IMR-90 (cell line): ENCODE measurements at places on chromosomes 5 and 9. TPM values are rescaled to one million over a fixed set of nuclear protein-coding genes. Genes with fewer than 3 reads are reported as not detected.

DNA sequence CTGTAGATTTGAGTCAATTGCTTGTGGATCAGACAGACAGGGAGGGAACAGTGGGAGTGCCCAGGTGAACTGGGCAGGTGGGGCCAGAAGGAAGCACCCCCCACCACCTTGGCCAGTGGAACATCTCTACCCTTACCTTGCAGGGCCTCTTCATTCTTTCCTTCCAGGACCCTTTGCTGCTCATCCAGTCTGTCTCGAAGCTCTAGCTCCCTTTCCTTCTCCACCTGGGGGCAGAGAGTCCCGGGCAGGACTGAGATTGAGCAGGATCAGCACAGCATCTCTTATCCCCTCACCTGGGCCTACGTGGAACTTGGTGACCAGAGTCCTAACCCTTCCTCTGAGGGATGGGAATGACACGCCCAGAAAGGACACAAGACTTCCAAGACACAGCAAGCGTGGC is 25.0 kb downstream of the CCDC69 start:
- no peak for DNase-seq

SPINK4 gene
- not detected in 2 replicates for total RNA-seq

- DNase-seq: no peak
Measured at GRCh38 chr9:10899509-10899908, 286.7 kb upstream of the PTPRD start.

- no peak for DNase-seq
Measured at GRCh38 chr9:36739373-36740116, 166.8 kb downstream of the MELK start.

GRCh38 chr9:134179595-134179917 is 15.2 kb upstream of the RNU6ATAC start:
- no peak for DNase-seq

DNA sequence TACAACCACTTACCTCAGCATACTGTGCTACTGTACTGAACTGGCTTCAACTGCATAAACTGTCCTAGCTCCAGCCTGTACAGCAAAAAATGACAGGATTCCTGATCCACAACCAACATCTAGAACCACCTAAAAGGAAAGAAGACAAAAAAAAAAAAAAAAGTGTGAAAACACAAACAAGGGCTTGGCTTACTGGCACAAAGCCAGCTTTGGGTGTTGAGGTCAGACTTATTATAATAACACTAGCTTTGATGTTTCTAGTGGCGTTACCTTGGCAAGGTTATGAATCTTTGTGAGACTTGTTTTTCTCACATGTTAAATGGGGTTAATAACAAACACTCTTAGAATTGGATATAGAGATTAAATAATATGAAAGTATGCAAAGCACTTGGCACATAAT is 148.5 kb upstream of the PUM3 start:
- no peak for DNase-seq

DNA sequence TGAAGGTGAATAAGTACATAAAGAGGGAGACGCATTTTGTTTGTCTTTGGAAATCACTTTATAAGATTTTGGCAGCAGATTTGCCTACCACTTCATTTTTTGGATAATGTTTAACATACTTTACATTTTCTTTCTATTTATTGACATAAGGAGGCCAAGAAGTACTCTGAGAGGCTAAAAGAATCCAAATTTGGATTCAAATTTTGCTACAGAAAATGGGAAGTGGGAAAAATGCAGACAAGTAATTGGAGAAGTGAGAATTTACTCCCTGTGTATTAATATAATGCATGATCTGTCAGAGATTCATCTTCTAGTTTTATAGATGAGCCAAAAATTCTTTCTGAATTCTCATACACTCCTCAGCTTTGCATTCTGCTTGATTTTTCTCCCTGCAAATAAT is 411.2 kb upstream of the CTNND2 start:
- no peak for DNase-seq

DNA sequence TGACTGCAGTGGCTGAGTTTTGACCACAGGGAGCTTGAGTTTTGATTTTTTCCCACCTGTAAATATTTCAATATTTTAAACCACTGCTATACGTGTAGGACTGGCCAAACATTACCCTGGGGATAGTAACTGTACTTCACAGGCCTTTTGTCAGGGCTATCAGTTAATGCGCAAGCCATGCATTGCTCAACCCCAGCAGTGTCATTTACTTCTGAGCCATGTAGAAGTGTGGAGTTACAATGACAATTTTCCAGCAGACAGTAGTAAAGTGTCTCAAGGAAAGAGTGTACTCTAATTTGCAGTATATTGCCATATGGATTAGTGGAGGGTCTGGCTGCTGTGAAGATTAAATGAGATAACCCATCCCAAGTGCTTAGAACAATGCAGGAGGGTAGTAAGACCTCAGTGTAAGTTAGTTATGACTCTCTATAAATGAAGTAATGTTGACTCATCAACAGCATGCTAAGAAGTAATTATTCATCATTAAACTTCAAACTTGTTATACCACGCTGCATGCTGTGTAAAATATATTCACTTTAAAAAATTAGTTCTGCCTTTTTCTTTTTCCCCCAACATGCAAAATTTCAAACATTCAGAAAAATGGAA is 489.2 kb downstream of the KDM4C start:
- DNase-seq: peak; percentile 11

- DNase-seq: no peak
Measured at GRCh38 chr5:106699796-106700195, 970.9 kb downstream of the EFNA5 start.

FAM153A gene
- not detected in 2 replicates for total RNA-seq

- DNase-seq: no peak
Measured at GRCh38 chr9:29640507-29640906, 2067.2 kb upstream of the C9orf72 start.

GRCh38 chr5:93034621-93035590 is 546.1 kb downstream of the NR2F1-AS1 start:
- DNase-seq: no peak

TAL2 gene
- not detected in 2 replicates for total RNA-seq

- no peak for DNase-seq
Measured at GRCh38 chr5:140108093-140109017, 5.6 kb upstream of the PURA start.

DNA sequence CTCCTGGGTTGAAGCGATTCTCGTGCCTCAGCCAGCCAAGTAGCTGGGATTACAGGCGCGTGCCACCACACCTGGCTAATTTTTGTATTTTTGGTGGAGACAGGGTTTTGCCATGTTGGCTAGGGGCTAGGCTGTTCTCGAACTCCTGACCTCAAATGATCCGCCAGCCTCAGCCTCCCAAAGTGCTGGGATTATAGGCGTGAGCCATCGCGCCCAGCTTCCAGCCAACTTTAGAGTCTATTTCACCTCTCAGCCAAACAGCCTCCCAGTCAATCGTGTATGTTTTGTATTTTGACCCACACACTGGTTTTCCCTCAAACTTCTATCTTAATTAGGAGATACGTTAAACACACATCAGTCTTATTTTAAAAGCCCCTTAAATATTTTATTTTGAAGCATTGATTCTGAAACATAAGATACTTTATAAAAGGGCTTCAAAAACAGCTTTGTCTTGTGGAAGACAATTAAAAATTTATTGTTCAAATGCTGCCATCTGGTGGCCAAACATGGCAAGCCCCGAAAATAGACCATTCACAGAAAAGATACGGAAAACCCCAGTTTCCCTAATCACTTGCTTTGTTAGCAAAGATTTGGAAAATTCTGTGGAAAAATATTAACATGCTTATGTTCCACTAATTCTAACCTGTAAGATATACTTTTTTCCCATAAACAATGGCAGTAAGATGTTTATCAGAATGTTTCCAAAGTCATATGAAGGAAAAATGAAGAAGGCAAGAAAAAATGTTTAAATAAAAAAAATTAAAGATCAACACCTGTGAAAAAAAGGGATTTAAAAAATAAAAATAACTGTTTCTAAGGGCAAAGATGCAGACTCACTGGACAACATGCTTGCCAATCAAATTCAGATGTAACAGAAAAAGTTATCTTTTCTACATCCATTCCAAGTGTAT is 33.1 kb downstream of the APTX start:
- peak; percentile 57 for DNase-seq

- no peak for DNase-seq
Measured at GRCh38 chr5:41878643-41879478, 8.6 kb upstream of the OXCT1 start.

LHX2 gene
- not detected in 2 replicates for total RNA-seq

GRCh38 chr9:26243029-26243697 is 564.9 kb upstream of the TUSC1 start:
- DNase-seq: no peak

PCDHB13 gene
- 0.18 and 0.28 TPM in 2 replicates for total RNA-seq

DNA sequence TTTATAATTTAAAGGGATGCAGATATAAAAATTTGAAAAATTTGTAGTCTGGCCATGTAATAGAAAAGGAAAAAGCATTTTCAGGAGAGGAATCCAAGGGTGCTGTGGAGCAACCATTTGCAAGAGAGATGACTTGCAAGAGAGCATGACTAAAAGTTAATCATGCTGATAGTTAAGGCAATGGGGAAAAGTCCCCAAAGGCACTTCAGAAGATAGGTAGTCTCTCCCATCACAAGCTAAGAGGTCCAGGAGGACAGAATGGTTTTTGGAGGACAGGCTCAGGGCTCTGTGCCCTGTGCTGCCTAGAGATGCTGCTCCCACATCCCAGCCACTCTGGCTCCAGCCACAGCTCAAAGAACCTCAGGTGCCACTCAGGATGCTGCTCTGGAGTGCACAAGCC is 38.8 kb downstream of the DNAJB5 start:
- peak; percentile 33 for DNase-seq

ACTBL2 gene
- 1.6 and 1.7 TPM in 2 replicates for total RNA-seq

N4BP3 gene
- total RNA-seq: under 0.01 and 0.18 TPM in 2 replicates

NR5A1 gene
- total RNA-seq: not detected in 2 replicates

DNA sequence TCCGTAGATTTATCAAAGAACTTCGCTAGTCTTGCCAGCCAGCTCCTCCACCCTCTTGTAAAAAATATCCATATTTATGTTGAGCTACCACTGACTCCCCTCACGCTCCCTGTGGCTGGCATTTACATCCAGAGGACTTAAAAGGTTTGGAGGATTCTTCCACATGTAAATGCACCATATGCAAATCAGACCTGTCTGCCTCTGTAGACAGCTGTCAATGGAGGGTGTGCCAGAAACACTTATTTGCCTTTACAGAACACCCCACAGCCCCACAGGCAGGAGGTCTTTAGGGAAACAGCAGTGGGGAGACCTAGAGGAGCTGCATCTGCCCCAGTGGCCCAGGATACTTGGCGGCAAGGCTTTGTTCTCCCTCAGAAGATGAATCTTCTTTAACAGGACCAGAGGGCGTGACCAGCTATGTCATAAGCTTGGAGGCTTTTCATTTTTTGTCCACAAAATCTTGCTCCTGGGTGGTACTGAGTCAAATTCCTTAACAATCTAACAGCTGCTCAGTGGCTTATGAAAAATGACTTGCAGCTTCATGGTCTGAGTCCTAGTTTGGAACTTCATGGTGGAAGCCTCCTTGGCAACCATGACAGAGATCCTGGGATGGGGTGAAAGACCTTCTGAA is 535.8 kb downstream of the EBF1 start:
- DNase-seq: no peak

DNA sequence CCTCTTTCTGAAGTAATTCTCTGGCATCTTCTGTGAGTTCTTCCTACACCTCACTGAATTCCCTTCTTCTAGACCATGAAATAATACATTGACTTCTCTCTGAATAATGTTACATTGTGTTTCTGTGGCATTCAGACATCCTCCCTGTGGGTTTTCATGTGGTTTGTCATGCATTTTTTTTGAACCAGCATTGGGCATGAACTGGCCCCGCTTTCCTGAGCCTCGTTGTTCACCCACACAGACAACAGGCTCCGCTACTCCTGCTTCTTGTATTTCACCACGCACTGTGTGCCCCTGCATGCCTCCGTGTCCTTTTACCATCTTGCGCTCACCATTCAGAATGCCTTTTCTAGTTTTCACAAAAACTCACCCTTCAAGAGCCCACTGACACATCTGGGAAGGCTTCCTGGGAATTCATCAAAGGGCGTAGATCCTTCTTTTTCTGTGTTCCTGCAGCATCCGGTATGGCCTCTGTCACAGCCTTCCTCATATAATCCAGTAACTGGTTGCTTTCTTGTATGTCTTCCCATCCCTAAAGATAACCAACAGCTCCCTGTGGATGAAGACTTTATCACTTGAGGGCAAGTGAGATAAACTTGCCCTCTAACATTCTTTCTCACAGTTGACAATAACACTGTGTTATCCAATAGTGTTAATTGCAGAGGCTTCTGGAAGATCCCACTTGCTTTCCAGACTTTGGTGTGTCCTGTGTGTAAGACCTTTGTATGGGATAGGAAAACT is 51.5 kb upstream of the ADAMTSL1 start:
- no peak for DNase-seq

GRCh38 chr5:96614110-96614691 is 48.0 kb upstream of the CAST start:
- DNase-seq: peak; percentile 96

SPATA6L gene
- total RNA-seq: 0.18 and 0.28 TPM in 2 replicates

- peak; percentile 52 for DNase-seq
Measured at GRCh38 chr9:113026200-113026599, 14.2 kb upstream of the ZNF883 start.
